ENCODE measurements at places on chromosomes 3 and 15.

DNA sequence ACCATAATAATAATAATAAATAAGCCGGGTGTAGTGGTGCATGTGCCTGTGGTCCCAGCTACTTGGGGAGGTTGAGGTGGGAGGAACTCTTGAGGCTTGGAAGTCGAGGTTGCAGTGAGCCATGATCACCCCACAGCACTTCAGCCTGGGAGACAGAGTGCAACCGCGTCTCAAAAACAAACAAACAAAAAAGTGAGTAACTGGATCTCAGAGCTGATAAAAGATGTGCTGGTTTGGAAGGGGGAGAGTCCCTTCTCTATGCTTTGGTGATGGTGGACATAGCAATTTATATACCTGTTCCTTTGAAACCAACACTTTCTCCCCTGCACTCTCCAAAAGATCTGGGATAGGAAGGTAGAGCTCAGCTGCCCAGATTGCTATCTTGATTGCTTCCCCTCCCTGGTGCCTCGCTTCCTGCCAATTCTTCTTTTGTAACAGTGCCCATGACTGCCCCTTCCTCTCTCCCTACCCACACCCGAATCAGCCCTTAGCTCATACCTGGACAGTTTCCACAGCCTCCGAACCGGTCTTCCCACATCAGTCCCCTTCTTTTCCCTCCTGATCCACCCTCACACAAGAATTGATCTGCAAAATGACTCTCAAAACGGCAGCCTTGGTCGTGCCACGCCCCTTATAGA, 55.1 kb upstream of the UBE2E1 start:
- DNase-seq, result no peak

GRCh38 chr3:133871368-133872090, 24.2 kb downstream of the RAB6B start:
- DNase-seq, result no peak

GRCh38 chr15:45401665-45402161, 23.4 kb upstream of the GATM start:
- no peak for DNase-seq

- DNase-seq, result no peak
These were observed 9.5 kb downstream of the ISL2 start for GRCh38 chr15:76345880-76346668.

DNA sequence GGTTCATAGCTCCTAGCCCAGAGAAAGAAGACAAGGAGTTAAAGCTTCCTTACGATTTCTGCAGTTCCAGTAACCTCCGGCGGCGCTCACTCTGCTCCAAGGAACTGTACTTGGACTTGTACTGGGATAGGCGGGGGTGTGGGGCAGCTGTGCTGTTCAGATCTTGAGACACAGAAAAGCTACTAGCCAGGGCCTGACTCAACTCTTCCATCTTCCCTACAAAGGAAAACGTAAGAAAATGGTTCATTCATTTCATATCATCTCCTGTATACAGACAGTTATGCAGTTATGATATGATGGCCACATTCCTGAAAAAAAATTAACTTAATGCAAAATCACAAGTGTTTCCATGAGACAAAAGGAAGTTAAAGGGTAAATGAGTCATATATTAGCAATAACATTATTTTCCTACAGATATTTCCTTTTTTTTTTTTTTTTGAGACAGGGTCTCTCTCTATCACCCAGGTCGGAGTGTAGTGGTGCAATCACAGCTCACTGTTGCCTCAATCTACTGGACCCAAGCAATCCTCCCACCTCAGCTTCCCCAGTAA, 4.6 kb downstream of the SNUPN start:
- DNase-seq, result no peak

DNA sequence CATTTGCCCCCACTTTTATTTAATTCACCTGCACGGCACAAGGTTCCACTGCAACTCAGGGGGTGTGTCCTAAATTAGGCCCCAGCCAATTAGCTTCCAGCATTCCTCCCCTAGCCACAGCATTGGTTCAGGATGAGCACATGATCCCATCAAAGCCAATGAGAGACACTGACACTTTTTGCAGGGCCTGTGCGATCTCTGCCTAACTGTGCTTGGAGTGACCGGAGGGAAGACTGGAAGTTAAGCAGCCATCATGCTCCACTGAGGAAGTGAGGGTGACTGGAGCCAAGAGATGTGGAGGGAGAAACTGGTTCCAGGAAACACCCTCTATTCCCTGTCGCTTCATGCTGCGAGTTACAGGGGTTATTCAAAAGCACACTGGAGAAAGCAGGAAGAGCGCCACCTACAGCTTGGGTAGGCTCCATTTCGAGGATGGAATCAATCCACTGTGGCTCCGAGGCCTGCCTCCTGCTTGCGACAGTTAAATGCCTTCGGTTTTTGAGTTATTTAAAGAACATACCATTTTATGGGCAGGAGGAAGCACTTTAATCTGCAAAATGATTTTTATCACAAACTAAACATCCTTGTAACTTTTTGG, 122.2 kb upstream of the WNT5A start:
- DNase-seq, result no peak

DNA sequence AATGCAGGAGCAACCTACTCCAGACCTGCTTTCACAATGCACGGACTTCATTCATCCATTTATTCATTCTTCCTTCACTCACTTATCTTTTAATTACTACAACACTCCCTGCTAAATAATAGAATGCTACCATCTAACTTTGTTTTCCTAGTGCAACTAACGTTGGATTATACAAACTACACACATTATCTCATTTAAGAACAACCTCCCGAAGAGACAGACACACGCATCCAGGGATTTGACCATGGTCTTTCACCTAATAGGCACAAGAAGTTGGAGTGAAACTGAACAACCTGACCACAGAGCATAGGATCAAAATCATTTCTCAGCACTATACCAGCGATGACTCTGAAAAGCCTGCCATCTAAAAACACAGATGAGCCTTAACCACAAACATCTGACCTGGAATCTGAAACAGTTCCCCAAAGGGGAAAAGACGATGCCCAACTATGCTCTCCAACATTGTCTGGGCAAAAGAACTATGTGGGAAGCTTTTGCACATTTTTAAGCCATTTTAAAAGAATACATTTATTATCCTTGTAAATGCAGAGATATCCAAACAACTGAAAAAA, 21.0 kb downstream of the ZNF385D start:
- no peak for DNase-seq

DNA sequence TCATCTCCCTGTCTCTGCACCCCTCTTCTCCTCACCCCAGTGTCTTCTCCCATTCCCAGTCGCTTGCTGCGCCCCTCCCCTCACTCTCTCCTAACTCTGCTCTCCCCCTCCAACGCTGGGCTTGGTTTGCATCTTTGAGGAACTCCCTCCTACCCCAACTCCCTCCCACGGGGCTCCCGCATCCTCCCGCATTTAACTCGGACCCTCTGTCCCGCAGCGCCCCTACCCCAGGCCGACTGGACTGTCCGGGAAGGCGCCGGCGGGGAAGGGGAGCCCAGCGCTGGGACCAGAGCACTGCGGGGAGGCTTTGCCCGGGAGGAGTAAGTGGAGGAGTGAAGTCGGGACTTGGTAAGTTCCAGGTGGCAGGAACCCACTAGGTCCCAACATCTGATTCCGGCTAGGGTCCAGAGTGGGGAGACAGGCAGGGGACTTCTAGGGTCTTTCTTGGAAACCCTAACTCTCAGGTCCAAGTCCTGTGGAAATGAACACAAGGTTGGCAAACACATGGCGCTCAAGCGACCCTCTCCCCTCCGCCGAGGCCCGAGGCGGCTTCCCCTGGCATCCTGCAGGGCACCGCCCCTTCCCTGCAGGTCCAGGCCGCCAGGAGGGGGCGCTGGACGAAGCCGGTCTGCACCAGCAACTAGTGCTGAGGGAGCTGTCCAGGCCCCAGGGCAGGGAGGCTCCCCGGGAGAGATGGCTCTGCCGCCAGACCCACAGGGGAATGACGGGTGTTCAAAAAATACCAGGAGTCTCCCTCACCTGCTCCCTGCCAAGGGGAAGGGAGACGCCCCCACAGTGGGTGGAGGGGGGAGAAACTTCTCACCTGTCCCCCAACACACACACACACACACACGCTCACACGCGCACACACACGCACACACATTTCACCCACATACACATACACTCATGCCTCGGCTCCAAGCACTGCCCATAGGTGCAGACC, 53.2 kb downstream of the LHFPL4 start:
- DNase-seq, result no peak

GRCh38 chr3:13219902-13220296, 146.7 kb upstream of the IQSEC1 start:
- no peak for DNase-seq

DNA sequence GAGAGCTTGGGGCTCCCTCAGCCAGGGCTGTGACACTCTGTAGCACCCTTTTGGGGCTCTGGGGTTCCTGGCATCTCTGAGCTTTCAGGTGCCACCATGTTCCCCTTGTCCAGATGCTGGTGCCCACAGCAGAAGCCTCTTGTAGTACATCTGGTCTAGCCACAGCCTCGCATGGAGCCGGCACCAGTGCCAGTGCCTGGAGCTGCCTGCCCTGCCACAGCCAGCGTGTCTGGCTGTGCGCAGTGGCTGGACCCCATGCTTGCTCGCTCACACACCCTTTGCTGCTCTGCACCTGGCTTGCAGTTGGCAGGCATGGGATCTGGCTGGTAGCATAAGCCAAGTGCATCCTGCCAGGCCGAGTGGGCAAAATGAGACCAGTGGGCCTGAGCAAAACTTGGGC, 744.8 kb upstream of the GBE1 start:
- no peak for DNase-seq

GRCh38 chr3:74122281-74122680, 492.2 kb downstream of the CNTN3 start:
- no peak for DNase-seq

- no peak for DNase-seq
These were observed 32.0 kb upstream of the TCF12 start for GRCh38 chr15:56886363-56886931.

DNA sequence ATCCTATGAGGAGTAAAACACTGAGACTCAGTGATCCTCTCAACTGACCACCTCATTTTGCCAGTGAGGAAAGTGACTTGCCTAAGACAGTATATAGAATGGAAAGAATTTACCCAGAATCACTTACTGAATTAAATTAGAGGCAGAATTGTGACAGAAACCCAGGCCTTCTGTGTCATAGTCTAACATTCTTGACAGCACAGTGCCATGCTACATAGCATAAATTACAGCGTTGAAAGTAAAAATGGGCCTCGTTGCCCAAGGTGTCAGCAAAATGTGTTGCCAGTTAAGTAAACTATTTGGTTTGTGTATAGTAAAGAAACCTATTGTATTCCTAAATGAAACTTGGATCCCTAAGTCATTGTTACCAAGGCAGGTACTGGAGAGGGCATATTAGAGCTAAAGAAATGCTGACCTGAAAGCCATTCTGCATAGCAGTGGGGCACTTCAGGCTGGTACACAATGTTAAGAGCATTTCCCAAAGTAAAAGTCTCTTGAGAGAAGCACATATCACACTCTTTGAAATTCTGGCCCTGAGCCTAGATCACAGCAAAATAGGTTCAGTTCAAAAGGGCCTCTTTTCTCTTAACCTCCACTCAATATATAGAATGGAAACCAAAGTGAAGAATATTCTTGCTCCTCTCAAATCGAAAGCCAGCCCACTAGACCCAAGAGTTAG, 53.8 kb downstream of the HMG20A start:
- DNase-seq, result no peak

GRCh38 chr15:98715401-98715800, 67.1 kb downstream of the IGF1R start:
- DNase-seq, result no peak

- no peak for DNase-seq
These were observed 21.7 kb upstream of the HACD2 start for GRCh38 chr3:123606527-123606926.

DNA sequence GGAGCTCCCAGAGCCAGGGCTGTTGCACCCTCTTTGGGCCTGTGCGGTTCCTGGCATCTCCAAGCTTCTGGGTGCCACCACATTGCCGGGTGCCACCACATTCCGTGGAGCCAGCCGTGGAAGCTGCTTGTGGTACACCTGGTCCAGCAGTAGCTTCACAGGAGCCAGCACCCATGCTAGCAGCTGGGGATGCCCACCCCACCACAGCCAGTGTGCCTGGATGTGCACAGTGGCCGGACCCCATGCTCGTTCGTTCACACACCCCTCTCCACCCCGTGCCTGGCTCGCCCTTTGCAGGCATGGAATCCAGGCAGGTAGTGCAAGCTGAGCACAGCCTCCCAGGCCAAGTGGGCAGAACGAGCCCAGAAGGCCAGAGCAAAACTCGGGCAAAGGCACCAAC, 1029.8 kb upstream of the GBE1 start:
- no peak for DNase-seq

- DNase-seq, result no peak
These were observed 1045.8 kb downstream of the ROBO1 start for GRCh38 chr3:78721771-78722543.

GRCh38 chr3:106421909-106422308, 553.1 kb upstream of the CBLB start:
- DNase-seq, result no peak

GRCh38 chr3:13015286-13016082, 57.7 kb downstream of the IQSEC1 start:
- no peak for DNase-seq

GRCh38 chr3:105137911-105138310, 228.8 kb upstream of the ALCAM start:
- DNase-seq, result no peak

DNA sequence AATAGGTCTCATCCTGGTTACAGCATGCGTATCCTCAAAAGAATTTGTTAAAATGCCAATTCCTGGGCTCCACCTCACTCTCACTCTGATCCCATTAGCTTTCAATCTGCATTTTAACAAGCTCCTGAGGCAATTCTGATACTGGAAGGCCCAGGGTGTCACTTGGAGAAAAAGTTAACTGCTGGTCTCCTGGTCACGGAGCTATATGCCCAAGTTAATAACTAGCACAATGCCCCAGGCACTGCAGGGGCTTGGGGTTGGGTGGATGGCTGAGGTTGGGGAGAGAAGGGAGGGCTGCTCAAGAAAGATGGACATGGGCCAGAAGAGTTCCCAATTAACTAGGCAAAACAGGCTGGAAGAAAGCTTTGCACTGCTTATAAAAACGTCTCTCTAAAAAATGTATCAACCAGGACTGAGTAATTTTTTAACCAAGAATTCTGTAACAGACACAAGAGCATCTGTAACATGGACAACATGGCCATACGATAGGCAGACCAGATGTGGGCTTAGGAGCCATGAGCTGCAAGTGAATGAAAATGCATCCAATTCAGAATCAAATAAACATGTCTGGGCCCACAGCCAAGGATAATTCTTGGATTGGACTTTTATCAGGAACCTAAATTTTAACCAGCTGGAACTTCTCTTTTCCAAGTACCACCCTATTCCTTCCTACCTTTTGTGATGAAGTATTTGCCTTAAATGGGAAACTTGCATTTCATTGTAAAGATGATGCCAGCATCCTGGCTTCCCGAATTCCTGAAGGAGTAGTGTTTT, 4.2 kb downstream of the IL17RD start:
- DNase-seq, result no peak

- no peak for DNase-seq
These were observed 553 bp downstream of the TMEM43 start for GRCh38 chr3:14125193-14126016.

GRCh38 chr15:85031086-85031943, 49.7 kb downstream of the PDE8A start:
- DNase-seq, result no peak

- no peak for DNase-seq
These were observed 553.1 kb upstream of the PPP2R3A start for GRCh38 chr3:135412475-135412874.

GRCh38 chr15:74294010-74294409, 57.9 kb downstream of the CCDC33 start:
- DNase-seq, result no peak

- no peak for DNase-seq
These were observed 52.4 kb downstream of the CDC25A start for GRCh38 chr3:48135552-48136495.

GRCh38 chr3:1960506-1960905, 138.2 kb upstream of the CNTN4 start:
- no peak for DNase-seq

GRCh38 chr3:160665231-160665630, 11.7 kb upstream of the ARL14 start:
- DNase-seq, result no peak

All from stimulated activated CD8-positive, alpha-beta memory T cell treated with anti-CD3 and anti-CD28 coated beads, Interleukin-12 subunit alpha, Interleukin-12 subunit beta, amount 100 ng/mL, for 4 hours (primary cell).